ENCODE measurements at places on chromosomes 2 and 18. TPM values are rescaled to one million over a fixed set of nuclear protein-coding genes. Genes with fewer than 3 reads are reported as not detected.

Gene GALNT13
- 0.45 TPM for total RNA-seq

Gene PTPN4
- 20.5 TPM for total RNA-seq

Gene ARL4C
- 147 TPM for total RNA-seq

Gene ITM2C
- 44.3 TPM for total RNA-seq

Gene SERPINE2
- total RNA-seq: 937 TPM

Gene COL6A3
- total RNA-seq: 1,351 TPM

Gene TXNDC2
- not detected for total RNA-seq

Gene SAG
- total RNA-seq: not detected

Gene CNNM4
- total RNA-seq: 2.7 TPM
